ENCODE measurements at places on chromosomes 12 and 14. TPM values are rescaled to one million over a fixed set of nuclear protein-coding genes. Genes with fewer than 3 reads are reported as not detected.

GRCh38 chr12:49872781-49873181 is 29.9 kb upstream of the BCDIN3D start:
- no peak for DNase-seq

GRCh38 chr14:99595034-99595433 is 9.0 kb downstream of the CCDC85C start:
- peak; percentile 49 for DNase-seq

DNA sequence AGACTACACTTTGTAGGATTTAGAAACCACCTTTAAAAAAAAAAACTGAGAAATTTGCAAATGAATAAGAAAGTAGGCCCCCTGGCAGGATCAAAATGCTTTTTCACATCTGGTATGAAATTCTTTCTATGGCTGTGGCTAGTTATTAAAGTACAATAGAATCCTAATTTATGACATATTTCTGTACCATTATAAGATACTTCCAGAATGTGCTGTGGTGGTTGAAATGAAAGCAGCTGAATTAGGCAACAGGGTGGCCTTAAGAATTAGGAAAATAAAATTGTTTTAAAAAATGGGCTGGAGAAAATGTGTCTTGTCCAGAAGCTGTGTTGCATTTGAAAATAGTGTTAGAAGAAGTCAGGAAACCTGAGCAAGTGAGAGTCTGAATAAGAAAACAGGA is 85.9 kb upstream of the PDE3A start:
- no peak for DNase-seq

DNA sequence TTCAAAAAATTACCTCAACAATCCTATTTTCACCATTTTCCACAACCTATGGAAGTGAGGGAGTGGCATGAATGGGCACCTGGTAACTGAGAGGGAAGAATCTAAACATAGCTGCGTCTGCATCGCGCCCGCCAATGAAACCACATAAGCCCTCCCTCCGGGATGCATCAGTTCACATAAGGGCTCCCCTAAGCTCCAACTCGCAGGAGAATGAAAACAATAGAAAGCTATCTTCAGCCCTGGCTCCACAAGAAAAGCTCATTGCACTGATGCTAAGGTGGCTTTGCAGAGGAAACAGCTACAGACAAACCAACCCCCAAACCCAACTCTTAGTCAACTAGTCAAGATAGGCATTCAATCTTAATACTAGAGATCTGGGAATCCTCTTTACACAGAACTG is 173.3 kb downstream of the FOXN3 start:
- DNase-seq: no peak

LTBP2 gene
- total RNA-seq: 7.6 TPM

DNA sequence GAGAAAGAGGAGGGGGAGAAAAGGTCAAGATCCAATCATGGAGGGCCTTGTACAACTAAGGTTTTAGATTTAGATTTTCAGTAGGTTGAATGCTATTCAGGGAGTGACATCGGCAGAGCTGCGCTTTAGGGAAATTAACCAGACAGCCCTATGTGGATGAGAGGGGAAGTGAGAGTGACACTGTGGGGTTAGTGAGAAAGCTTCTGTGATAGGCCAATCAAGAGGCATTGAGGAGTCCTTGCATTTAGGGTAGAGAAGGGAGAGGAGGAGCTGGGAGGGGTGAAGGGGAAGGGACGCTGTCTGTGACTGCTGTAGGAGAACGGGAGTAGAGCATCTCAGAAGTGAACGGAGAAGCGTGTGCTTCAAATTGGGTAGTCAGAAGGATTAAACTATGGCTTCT is 3.4 kb downstream of the HSD17B6 start:
- no peak for DNase-seq

SERPINA3 gene
- total RNA-seq: 112 TPM
